Heart right ventricle (tissue), 16 donors: ENCODE measurements at places on chromosomes 7 and 10. TPM values are rescaled to one million over a fixed set of nuclear protein-coding genes. Genes with fewer than 3 reads are reported as not detected.

Gene NOBOX
- polyA plus RNA-seq = not detected

Gene VSIR
- 102 TPM for polyA plus RNA-seq

Gene OR2A5
- not detected for polyA plus RNA-seq

GRCh38 chr7:136526408-136527105 is 341.9 kb upstream of the CHRM2 start:
- no peak for DNase-seq

DNA sequence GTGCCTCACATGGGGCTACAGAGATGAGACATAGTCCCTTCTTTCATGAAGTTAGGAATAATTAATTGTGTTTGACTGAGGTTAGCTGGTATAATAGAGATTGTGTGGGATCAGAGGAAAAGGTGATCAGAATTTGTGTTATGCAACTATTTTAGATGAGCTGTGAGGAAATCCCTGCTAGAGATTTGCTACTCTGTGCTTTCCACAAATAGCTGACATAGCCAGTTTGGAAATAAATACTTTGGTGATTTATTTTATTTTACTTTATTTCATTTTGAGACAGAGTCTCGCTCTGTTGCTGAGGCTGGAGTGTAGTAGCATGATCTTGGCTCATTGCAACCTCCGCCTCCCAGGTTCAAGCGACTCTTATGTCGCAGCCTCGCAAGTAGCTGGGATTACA is 32.3 kb downstream of the ST7 start:
- no peak for DNase-seq

DNA sequence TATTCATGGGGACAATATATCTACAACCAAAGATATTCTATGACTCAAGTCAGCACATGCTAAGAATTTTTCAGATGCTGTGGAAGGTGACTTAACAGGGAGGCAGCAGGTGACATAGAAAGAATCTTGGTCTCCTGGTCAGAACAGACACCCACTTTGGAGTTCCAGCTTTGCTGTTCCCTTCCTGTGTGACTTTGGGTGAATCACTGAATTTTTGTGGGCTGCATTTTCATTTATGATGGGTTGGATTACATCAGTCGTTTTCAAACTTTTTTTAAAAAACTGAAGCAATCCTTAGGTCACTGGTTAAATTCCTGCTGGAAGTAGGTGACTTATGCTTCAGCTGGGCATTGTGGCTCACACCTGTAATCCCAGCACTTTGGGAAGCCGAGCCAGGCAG is 24.9 kb downstream of the RGR start:
- DNase-seq = no peak

DNA sequence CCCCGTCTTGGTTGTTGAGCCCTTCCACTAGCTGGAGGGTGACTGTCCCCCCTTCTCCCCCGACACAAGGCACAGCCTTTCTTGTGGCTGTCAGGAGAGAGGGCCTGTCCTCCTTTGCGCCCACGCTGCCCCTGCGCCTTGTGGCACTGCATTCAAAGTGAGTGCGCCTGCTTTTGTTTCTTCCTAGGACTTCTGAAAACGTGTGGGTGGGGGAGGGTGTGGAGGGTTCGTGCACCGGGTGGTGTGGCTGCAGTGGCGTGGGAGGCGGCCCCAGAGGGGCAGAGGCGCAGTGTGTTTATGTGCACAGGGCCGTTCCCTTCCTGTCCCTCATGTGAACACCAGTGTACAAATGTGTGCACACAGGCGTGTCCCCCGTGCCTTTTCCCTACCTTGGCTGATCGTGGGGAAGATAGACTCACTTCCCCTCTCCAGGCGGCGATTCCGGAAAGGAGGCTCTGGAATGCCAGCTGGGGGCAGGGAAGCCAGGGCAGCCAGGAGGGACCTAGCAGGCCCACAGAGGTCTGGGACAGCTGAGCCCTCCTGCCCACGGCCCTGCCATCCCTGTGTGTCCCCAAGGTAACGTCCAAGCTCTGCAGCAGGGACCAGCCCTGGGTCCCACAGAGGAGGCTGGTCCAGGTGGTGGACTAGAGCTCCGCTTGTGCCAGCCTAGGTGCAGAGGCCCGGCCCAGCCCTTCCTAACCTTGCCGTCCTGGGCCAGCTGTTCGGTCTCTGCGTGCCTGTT is 88.8 kb downstream of the LHPP start:
- DNase-seq = no peak

DNA sequence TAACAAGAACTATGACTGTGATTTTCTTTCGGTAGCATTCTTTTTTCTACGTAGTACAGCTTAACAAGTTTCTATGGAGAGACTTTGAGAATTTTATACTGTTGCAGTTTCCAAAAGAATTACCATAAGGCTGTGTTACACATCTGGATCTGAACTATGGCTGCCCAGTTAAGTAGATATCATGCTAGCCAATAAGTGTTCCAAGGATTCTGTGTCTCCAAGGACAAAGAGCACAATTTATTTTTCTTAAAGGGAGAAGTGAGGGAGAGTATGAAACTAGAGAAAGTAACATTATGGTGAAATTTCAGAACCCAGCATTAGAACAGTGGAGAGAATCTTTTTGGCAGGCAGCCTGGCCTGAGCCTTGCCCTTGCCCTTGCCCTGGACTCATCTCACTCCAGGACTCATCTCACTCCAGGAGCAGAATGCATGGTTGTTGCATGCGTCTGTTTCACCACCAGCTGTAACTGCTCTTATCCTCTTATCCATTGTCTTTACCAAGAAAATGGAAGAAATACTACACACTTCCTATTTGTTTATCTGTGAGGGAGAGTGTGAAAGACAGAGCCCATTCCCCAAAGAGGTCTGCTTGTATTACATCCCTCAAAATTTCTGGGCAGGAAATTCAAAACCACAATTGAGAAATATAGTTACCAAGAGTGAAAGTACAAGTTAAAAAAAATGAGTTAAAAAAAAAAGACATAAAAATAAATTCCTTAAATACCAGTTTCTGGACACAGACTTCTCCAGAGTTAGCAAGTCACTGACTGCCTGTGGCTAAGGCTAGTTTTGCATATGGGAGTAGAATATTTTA is 1067.5 kb downstream of the NRG3 start:
- DNase-seq = no peak

GRCh38 chr7:158329014-158329610 is 258.5 kb downstream of the PTPRN2 start:
- DNase-seq = no peak

DNA sequence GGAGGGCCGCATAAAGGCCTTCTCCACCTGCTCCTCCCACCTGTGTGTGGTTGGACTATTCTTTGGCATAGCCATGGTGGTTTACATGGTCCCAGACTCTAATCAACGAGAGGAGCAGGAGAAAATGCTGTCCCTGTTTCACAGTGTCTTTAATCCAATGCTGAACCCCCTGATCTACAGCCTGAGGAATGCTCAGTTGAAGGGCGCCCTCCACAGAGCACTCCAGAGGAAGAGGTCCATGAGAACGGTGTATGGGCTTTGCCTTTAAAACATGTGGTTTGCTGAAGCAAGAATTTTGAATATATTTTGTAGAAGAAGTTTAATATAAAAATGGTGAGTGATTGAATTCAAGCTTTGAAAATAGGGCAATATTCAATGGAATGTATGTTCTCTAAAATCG is 889 bp downstream of the OR2A2 start:
- DNase-seq = no peak

- no peak for DNase-seq
Measured at GRCh38 chr10:87054373-87055295, 34.5 kb downstream of the FAM25A start.
